NCI-H1436 treated with DMSO at 0.1 percent for 48 hours (cell line): ENCODE measurements at places on chromosomes 1 and 21.
A peak's percentile ranks its signal among the peaks of the same experiment; 100 is the strongest.

DNA sequence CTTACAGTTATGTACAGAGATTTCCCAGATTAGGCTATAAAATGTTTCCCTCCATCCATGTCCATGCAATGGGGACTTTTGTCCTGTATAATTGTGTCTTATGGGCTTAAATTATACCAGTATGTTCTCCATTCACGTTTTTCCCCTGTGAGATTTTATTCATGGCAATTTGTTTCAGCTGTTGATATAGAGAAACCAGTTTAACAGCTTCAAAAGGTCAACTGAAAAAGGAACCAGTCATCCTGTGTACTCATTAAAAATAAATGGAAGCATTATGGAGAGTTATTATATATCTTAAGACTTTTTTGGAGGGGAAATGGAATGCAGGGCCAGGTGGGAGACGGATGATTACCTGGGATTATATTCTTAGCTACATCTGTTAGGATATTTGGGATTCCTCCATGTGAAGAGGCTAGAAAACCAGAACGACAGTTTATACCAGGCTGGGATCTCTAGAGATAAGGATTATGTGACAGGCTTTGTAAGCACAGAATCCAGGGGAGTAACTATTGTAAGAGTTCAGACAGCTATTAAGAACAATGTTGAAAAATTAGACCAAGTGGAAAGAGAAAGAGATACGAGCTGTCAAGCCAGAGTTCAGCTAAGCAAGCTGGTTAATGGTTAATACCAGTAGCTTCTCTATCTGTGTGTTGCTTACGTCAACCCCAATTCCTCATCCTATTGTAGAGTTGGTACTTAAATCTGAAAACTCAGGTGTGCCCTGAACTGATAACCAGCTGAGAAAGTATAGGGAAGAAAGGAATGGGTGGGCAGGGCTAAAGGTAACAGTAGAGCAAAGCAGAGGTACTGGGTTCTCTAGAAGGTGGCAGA is 12.4 kb upstream of the ZNF697 start:
- no peak for DNase-seq

- no peak for DNase-seq
Measured at GRCh38 chr1:43949678-43950077, 2.9 kb downstream of the IPO13 start.

DNA sequence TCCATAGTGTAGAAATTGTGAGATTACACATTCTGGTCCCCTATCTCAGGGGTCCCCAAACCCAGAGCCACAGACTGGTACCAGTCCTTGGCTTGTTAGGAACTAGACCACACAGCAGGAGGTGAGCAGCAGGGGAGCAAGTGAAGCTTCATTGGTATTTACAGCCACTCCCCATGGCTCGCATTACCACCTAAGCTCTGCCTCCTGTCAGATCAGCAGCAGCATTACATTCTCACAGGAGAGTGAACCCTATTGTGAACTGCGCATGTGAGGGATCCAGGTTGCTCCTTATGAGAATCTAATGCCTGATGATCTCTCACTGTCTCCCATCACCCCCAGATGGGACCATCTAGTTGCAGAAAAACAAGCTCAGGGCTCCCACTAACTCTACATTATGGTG is 229.7 kb upstream of the IRF2BP2 start:
- DNase-seq = no peak

GRCh38 chr1:245444945-245445344 is 290.2 kb downstream of the KIF26B start:
- DNase-seq = no peak

- no peak for DNase-seq
Measured at GRCh38 chr1:173496757-173497320, 19.7 kb downstream of the PRDX6 start.

DNA sequence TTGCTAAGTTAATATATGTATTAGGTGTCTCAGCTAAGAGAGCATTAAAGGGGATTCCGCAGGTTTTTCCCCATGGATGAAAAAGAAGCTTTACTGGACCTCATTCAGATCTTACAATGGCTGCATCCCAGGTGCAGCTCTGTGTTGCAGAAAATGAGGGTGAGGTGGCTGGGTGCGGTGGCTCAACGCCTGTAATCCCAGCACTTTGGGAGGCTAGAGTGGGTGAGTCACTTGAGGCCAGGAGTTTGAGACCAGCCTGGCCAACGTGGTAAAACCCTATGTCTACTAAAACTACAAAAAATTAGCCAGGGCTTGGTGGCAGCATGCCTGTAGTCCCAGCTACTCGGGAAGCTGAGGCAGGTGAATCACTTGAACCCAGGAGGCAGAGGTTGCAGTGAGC is 58.5 kb upstream of the MORC3 start:
- DNase-seq = no peak

GRCh38 chr1:170360601-170361000 is 171.4 kb upstream of the GORAB start:
- DNase-seq = no peak

DNA sequence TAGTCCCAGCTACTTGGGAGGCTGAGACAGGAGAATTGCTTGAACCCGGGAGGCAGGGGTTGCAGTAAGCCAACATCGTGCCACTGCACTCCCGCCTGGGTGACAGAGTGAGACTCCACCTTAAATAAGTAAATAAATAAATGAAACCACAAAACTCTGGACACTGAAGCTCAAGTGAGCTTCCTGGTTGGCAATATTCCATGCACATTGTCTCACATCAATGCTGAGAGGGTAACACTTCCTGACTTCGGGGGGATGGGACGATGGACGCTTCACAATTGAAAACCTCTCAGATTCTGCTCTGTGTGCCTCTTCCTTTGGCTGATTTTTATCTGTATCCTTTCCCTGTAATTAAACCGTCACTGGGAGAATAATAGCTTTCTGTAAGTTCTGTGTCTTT is 70.0 kb upstream of the ZNF644 start:
- no peak for DNase-seq

- peak; percentile 28 for DNase-seq
Measured at GRCh38 chr1:225343618-225344017, 84.2 kb downstream of the LBR start.

GRCh38 chr1:12345350-12346217 is 115.8 kb downstream of the VPS13D start:
- DNase-seq = no peak

GRCh38 chr21:42315296-42315891 is at the start of gene TFF3:
TFF3 (minus strand) TSS chr21:42315409; CDS start chr21:42315374, 35 bp downstream.
- DNase-seq = no peak

DNA sequence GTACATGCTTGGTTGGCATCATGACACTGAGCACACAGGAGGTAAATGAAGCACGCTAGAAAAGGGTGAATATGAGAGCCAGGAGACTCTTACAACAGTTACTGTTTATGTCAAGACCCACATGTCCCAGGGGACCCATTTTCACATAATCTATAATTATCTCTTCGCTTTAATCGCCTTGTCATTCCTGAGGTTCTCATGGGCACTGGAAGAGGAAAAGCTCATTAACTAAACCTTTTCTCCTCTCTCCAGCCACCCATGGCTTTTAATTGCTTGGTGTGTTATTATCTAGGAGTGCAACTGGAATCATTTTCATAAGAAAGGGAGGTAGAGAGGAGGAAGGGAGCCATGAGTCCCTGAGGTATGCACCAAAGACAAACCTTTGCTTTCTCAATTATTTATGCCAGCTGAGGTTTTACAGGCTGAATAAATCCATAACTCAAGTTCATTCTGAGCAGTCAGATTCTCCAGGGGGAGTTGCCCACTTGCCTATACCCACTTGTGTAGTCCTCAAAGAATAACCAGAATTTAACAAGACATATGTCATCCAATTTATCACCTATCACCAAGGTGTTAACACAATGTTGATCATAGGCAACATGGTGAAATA is 77.4 kb downstream of the ACBD6 start:
- peak; percentile 81 for DNase-seq

GRCh38 chr1:226125831-226126230 is 60.7 kb downstream of the ACBD3 start:
- DNase-seq = no peak
